ENCODE measurements at places on chromosomes 12 and 14.
A peak's percentile ranks its signal among the peaks of the same experiment; 100 is the strongest.

DNA sequence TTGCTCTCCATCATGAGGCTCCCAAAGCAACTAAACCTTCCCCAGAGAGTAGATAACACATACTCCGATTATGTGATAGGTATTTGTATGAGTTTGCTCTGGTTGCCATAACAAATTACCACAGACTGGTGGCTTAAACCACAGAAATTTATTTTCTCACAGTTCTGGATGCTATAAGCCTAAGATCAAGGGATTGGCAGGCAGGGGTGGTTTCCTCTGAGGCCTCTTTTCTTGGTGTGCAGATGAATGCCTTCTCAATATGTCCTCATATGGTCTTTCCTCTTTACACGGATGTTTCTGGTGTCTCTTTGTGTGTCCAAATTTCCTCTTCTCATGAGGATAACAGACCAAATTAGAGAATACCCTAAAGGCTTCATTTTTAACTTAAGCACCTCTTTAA, 285.8 kb upstream of the GRIP1 start:
- no peak for DNase-seq

DNA sequence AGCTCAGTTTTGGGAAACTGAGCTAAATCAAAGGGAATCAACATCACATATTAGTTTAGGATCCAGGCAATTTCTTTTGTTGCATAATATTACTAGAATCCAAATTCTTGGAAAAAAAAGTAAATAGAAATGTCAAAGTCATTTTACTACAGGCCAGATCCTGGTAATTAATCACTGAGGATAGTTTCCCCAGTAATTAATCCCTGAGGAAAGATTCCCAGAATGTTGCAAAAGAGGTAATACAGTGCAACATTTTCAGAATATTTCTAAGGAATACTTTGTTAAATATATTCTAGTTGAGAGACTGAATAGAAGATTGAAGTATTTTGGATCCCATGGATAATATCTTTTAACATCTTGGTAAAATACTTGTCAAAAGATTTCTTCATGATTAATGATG, 207.0 kb upstream of the GARIN2 start:
- no peak for DNase-seq

- no peak for DNase-seq
Observed at GRCh38 chr12:76546889-76547288, 12.7 kb downstream of the OSBPL8 start.

GRCh38 chr12:120710031-120710804, at the start of gene UNC119B:
Gene UNC119B (plus strand): TSS chr12:120710458. CDS start chr12:120710475, 17 bp downstream.
- peak; percentile 85 for DNase-seq

GRCh38 chr14:79246173-79246572, 965.1 kb downstream of the DIO2 start:
- no peak for DNase-seq

- DNase-seq, result no peak
Observed at GRCh38 chr14:62138593-62138992, 376.4 kb downstream of the SNAPC1 start.

- DNase-seq, result no peak
Observed at GRCh38 chr12:12807970-12808702, 5.0 kb upstream of the DDX47 start.

DNA sequence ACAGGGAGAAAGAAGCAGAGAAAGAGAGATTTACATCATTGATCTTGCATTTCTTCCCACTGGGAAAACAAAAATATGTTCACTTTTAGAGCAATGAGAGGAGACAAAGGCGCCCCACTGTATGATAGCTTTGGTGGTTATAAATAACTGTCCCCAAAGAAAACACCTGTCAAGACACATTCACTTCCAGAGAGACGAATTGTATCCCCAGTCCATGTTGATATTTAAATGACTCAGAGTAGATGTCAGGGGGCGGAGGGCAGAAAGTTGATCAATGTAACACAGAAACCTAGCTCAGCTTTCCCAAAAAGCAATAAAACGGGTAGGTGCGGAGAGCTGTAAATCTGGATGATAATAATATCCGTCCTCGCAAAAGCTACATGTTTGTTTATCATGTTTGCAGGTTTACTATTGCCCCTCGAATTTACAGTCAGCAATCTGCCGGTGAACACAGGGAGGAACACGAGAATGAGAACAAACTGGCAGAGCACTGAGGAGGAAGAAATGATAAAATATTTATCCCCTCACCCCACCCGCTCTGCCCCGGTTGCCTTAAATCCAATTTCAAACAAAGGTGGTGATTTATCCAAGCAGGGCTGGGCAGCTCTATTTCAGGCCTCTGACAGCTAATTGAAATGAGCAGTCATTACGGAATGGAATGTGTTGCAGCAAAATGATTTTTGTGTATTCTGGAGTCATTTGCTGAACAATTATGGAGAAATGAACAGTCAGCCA, 84.4 kb downstream of the CMKLR1 start:
- no peak for DNase-seq

DNA sequence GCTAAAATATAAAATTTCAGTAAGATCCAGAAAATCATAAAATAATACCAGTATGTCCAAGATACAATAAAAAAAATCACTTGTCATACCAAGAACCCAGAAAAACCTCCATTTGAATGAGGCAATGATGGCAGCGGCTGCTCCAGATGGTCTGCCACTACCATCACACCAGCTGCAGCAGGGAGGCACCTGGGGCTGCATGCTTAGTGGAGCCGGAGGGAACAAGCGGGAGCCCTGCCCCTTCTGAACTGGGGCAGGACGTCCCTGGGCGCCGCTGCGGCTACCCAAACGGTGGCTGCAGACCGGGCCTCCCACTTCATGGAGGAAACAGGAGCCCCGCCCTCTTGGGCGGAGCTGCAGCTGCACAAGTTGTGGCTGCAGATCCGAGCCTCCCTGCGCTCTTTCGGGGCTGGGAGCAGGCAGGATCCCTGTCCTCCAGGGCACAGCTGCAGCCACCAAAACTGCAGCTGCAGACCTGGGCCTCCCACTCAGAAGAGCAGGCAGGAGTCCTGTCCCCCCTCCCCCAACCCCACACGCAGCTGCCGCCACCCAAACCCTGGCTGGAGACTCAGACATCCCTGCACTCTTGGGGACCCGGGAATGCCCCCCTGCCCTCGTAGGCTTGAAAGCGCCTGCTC, 36.1 kb upstream of the OR5AU1 start:
- DNase-seq, result peak; percentile 64

GRCh38 chr12:15605881-15606590, 183.2 kb downstream of the EPS8 start:
- no peak for DNase-seq

DNA sequence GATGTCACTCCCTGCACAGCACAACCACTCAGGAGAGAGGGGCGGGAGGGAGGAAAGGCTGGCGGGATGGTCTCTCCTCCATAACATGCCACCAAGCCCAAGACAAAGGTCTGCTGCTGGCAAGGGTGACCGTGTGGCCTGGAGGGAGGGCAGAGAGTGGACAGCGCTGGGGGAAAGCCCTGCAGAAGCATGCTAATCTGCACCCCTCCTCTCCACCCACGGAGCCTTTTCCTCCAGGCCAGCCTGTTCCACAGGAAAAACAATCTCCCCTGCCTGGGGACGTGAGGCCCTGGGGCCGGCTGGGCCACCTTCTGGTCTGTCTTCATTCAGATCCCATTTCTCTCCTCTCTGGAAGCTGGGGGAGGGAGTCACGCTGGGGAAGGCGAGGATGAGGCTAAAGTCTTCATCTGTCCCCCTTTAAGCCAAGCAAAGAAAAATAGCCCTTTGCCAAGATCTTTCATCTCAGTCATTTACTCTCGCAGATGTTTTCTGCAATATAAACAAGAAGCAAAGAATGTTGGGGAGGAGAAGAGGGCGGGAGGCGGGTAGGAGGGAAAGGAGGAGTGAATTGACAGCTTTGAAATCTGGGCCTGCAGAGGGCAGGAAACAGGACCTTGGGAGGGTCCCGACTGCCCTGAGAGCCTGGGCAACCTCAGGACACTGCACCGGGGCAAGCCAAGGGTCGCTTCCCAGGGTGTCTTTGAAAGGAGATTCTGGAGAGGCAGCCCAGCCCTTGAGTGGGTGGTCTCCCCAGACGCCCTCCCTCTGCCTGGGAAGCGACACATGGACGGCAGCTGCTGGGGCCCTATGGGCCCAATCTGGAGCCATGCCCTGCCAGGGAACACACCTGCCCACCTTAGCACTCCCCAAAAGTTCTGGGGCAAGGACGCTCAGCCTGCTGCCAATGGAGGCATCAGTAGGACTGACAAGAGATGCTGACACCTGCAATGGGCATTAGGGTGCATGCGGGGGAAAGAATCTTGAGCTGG, 133.6 kb downstream of the ZFP36L1 start:
- DNase-seq, result peak; percentile 31

- peak; percentile 29 for DNase-seq
Observed at GRCh38 chr14:77580964-77581505, 35.4 kb downstream of the SPTLC2 start.

DNA sequence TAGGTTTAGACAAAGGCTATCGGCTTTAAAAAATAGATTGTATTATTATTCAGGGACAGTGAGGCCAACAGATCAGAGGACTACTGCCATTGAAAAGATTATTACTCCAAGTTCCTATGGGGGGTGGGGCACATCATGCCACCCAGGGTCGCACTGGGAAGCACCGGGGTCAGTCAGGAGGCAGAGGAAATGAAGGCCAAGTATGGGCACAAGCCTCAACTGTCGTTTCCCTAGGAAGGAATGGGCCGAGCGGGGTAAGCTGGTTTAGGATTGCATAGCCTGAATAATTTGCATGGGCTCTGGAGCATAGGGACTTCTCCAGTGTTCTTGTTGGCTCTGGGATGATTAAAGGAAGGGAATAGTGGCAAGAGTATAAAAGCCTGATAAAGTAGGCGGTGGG, 205.3 kb downstream of the NOVA1 start:
- DNase-seq, result no peak

DNA sequence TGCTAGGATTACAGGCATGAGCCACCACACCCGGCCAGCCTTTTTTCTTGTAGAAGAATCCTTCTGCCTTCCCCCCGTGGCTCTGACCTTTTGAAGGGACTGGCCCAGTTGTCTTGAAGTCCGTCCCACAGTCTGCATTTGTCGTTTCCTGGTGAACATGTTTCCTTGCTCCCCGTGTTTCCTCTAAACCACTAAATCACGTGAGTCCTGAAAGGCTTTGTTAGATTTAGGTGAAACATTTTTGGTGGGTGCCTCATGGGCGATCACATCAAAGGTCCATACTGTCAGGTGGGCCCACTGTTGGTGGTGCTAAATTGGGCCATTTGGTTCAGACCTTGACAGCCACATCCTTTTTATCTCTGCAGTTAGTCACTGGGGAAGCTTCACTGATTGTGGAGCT, 26.3 kb downstream of the MLXIP start:
- DNase-seq, result no peak

GRCh38 chr12:121800694-121801594, 2.9 kb upstream of the SETD1B start:
- DNase-seq, result peak; percentile 65

DNA sequence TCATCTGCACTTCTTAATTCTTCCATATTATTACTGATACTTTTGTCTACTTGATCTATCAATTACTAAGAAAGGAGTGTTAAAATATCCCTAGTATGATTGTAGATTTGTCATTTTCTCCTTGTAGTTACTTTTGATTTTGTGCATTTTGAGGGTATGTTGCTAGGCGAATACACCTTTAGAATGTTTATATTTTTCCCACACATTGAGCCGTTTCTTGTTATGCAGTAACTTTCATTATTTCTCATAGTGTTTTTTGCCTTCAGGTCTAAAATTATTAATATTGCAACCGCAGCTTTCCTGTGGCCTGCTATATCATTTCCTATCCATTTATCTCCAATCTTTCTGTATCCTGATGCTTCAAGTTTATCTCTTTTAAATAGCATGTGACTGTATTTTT, 44.6 kb upstream of the C12orf42 start:
- no peak for DNase-seq

Measured in AG08395 (cell line).